Activated CD8-positive, alpha-beta memory T cell treated with anti-CD3 and anti-CD28 coated beads, Interleukin-2, amount 50 U/mL, for 48 hours (primary cell): ENCODE measurements at places on chromosomes 16 and 17.

DNA sequence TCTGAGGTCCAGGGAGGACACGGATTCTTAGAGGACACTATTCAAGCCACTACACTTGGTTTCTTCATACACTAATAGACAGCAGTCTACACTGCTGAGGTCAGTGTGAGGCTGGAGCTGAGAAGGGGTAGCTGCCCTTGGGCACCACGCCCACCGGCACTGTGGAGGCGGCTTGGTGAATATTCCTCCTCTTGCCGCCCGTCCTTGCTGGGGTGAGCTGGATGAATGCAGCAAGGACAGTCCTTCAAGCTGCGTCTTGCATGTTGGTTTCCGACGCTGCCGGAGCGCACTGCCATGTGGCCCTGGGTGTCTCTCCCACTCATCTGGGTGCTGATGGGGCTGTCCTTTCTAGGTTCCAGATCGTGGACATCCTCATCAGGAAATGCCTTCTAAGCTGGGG lies 2.6 kb downstream of the ZNF205 start:
- DNase-seq: no peak

DNA sequence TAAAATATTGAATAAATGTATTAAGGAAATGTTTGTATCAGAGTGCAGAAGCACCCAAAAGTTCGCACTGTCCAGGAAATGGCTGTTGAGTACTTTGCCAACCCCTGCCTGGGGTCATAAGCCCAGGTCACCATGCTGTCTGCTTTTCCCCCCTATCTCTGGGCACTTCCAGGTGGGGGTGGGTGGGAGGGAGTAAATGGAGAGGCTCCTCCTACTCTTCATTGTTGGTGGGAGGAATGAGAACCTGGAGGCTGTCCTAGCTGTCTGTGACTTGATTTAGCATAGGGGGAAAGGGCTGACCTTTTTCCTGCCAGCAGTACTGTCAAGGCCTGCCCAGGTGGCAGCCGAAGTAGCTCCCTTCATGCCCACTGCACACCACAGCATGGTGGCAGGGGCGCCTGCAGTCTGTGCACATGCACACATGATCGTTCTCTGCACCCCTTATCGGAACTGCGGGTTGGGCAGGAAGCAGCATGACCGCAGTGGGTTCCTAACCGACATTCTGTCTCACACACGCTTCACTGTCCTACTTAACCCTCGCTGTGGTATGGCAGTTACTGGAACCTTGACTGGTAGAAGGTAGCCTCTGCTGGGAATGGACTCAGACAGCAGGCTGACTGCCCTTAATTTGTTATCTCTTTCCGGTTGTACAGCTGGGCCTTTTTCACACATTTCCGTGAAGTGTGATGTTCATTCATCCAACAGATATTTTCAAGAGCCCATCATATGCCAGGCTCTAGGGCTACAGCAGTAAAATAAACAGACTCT lies 41.5 kb downstream of the LDHD start:
- DNase-seq: peak; percentile 86

GRCh38 chr17:10624969-10625368 lies 32.1 kb downstream of the MYH3 start:
- DNase-seq: no peak

DNA sequence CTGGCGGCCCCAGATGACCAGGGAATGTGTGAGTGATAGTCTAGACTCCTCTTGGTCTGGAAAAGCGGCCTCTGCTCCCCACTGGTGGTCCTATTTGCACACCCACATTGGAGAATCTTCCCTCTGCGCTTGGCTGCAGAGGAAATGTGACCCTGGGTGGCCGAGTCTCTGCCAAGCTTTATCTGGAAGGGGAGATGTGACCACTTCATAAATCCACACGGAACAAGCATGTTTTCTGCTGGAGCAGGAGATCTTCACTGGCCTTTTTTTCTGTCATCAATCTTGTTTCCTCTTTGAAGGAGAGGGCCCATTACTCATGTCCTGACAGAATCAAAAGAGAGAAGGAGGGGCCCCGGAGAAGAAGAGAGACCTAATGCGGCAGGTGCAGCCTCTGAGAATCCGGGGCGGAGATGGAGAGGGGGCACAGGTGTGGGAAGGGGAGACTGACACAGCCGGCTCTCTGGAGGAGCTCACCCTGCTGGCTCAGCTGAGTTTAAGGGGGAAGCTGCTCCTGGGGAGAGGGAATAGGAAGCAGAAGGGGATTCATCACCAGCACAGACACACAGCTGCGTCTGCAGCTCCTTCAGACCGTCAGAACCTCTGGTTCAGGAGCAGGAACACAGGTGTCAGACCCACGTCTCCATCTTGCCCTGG lies 116.3 kb downstream of the SOX9 start:
- no peak for DNase-seq

- no peak for DNase-seq
Observed at GRCh38 chr17:49255125-49255524, 24.5 kb upstream of the PHOSPHO1 start.

- DNase-seq: no peak
Observed at GRCh38 chr17:45127207-45127547, 5.1 kb downstream of the PLCD3 start.

GRCh38 chr17:50467855-50468303 lies 801 bp downstream of the CHAD start:
- no peak for DNase-seq

DNA sequence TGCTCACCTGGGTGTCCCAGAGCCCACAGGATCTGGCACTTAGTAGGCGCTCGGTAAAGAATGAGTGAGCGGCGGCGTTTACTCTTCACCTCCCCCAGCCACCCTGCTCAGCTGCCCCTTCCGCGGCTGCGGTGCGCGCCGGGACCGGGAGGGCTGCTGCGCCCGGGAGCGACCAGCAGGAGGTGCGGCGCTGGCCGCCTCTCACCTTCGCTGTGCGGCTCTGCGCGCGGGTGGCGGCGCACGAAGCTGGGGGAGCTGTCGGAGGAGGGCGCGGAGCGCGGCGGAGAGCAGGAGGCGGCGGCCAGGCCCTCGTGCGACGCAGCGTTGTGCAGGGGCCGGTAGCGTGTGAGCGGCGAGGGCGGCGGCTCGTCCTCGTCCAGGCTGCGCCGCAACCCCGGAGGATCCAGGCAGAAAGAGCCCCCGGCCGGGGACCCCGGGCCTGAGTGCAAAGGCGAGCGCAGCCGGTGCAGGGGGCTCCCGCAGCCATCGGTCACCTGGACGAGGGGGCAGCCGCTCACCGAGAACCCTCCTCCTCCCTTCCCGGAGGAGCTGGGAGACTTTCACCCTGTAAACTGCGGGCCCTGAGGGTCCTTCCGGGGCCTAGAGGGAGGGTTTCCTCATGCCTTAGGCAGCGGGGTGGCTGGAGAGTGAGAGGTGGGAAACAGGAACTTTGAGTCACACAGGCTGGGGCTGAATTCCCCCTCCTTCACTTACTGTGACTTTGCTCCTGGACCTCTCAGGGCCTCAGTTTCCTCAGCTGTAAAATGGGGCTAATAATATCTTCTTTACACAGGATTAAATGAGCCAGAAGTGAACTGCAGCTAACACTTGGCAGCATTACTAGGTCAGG lies 12.5 kb downstream of the SAMD14 start:
- peak; percentile 86 for DNase-seq

DNA sequence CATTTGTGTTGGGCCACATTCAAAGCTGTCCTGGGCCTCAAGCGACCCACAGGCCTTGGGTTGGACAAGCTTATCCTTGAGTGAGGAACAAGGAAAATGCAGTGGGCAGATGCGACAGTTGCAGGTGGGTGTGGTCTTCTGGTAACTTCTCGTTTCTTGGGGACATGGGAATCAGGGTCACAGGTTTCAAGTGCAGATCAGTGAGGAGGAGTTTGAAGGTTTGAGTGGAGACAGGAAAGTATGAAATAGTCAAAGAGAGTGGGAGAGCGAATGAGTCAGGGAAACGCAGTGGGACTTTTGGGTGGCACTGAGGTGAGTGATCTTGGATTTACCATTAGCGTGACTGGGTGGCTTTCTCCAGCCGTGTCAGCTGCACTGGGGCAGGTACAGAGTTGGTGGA lies 15.4 kb upstream of the CCL22 start:
- no peak for DNase-seq

GRCh38 chr17:65947831-65948230 lies 244.1 kb downstream of the CEP112 start:
- no peak for DNase-seq

GRCh38 chr16:46899443-46900143 lies 15.4 kb downstream of the GPT2 start:
- DNase-seq: no peak
